Head of caudate nucleus (tissue), 42 donors: ENCODE measurements at places on chromosomes 11 and 22.

- DNase-seq, result no peak
These were observed 18.0 kb upstream of the TMEM218 start for GRCh38 chr11:125129316-125129993.

DNA sequence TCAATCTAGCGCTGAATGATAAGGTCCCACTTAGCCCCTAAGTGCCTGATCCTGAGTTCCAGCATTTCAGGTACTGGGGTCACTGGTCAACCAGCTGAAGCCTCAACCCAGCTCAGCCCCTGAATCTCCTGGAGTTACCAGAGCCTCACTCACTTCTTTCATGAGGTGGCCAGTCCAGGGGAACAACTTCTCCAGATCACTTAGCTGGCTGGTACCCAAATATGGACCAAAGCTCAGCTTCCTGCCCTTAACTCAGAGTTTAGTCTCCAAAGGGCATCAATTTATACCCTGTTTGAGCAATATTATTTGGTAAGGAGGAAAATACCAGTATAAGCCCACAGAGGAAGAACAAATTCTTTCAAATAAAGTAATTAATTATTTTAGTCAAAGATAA, 105.6 kb downstream of the SLC1A2 start:
- no peak for DNase-seq

DNA sequence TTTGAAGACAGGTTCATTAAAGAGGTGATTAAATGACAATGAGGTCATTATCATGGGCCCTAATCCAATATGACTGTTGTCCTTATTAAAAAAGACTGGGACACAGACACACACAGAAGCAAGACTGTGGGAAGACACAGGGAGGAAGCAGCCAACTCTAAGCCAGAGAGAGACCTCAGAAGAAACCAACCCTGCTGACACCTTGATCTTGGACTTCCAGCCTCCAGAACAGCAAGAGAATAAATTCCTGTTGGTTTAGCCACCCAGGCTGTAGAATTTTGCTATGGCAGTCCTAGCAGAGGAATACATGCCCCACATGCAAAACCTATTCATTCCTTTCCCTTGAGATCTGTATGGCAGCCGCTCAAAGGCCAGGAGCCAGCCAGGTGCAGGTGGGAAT, 35.6 kb upstream of the CACNG2 start:
- DNase-seq, result no peak

DNA sequence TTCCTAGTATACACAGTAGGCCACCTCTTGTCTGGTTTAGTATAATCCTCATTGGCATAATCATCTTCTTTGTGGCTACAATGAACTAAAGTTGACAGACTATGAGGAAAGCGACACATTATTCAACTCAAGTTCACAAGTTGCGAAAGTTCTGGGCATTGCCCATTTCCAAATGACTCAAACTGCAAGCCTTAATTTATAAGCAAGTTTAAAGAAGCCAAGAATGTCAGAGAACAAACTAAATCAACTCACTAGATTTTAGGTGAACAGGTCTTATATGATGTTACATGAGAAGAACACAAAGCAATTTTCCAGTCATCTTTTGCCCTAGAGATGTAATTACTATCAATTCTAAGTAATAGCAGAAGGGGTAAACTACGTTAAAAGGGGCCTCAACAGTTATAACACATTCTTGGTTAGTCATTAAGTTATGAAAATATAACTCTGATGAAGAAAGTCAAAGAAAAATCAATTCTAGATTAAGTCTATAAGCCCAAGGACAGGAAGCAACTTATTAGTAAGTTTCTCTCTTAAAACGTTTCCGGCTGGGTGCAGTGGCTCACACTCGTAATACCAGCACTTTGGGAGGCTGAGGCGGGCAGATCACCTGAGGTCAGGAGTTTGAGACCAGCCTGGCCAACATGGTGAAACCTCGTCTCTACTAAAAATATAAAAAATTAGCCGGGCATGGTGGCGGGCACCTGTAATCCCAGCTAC, 21.5 kb downstream of the PICALM start:
- no peak for DNase-seq

DNA sequence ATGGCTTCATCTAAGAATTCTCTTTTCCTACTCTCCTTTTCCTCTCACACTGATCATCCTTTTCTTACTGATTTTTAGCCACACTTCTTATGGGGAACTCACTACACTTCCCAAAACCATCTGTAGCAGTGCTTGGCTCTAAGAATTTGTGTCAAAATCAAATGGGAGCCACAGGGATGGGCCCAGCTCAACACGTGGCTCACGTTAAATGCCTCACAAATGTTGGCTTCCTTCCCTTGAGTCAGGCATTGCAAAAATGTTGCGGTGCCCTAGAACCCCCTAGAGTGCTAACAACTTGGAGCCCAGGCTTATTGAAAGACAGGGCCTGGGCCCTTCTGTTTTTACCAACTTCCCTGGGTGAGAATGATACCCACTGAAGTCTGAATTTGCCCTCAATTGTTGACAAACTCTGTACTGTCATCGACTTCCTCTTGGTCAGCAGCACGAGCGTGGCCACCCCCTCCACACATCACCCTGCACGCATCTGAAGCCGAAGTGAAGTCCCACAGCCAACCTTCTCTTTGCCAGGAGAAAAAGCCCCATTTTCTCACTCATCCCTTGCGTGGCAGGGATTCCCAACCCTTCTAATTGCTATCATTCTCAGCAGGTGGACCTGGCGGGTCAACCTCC, 69.7 kb downstream of the ELFN2 start:
- DNase-seq, result no peak

DNA sequence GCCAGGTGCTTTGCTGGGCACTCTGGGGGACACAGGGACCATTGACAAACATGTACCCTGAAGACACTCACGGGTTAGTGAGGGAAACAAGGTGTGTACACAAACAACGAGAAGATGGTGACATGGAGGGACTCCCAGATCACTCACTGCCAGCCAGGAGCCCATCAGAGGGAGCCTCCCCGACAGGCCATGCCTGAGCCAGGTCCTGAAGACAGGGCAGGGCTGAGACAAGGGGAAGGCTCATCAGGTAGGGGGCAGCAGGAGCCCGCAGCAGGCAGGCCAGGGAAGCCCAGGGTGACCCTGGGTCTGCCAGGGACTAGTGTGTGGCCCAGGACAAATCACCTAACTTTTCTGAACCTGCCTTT, 127.9 kb downstream of the BUD13 start:
- no peak for DNase-seq

DNA sequence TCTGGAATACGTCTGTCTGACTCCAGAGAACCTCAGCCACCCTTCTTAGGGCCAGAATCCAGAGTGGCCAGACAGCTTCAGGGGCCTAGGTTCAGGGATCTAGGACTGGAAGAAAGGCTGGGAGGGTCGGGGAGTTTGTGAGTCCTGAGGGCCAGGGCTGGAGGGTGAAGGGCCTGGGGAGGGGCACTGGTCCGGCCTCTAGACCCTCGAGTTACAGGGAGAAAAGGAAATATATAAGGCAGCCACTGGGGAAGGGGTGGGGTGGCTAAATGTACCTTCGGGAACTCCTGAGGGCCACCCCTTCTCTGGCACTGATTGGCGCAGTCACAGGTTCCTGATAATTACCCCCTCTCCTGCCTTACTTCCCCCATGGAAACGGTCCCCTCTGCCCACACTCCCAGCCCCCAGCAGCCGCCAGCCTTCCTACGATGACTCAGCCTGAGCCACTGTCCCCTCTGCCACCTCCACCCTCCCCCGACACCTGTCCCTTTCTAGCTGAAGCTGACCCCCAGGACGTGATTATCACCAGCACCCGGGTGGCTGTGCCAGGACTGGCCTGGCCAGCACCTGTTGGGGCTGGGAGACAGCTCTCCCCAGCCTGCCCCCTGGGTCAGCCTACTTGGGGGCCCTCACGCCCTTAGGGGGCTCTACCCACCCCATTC, 26.4 kb downstream of the MB start:
- DNase-seq, result no peak

DNA sequence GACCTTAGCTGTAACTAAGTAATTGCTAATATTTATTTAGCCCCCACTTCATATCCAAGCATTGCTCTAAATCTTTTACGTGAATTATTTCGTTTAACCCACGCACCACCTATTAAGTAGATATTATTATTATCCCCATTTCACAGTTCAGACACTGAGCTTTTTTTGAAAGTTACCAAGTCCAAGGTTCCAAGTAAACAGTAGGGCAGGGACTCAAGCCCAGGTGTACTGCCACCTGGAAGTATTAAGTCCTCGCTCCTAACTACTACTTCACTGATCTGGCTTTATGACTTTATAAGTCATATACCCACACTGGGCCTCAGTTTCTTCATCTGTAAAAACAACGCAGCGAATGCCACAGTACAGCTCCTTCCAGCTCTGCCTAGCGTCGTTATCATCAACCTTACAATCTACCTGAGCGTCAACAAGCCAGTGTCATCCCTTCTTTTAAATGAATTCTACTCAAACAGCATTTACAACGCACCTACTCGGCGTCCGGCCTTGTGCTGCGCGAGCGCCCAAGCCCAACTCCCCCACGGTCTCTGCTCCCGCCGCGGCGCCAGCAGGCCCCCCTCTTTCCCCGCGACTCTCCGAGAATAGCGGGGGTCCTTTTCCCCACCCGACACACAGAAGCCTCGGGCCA, 624 bp downstream of the TMEM41B start:
- no peak for DNase-seq

GRCh38 chr11:44028401-44028800, 19.4 kb upstream of the ACCSL start:
- DNase-seq, result no peak

DNA sequence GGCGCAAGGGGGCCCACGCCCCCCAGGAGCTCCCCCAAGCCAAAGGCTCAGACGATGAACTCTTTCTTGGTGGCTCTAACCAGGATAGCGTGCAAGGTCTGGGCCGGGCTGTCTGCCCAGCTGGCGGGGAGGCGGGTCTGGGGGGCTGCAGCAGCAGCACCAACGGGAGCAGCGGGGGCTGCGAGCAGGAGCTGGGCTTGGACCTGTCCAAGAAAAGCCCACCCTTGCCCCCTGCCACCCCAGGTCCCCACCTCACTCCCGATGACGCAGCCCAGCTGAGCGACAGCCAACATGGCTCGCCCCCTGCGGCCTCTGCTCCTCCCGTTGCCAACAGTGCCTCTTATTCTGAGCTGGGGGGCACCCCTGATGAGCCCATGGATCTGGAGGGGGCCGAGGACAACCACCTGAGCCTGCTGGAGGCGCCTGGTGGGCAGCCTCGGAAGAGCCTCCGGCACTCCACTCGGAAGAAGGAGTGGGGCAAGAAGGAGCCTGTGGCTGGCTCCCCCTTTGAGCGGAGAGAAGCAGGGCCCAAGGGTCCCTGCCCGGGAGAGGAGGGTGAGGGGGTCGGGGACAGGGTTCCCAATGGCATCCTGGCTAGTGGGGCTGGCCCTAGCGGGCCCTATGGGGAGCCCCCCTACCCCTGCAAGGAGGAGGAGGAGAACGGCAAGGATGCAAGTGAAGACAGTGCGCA, 21.6 kb upstream of the TMEM191C start:
- DNase-seq, result no peak

- DNase-seq, result no peak
These were observed 12.5 kb upstream of the APOL5 start for GRCh38 chr22:35705141-35705540.

DNA sequence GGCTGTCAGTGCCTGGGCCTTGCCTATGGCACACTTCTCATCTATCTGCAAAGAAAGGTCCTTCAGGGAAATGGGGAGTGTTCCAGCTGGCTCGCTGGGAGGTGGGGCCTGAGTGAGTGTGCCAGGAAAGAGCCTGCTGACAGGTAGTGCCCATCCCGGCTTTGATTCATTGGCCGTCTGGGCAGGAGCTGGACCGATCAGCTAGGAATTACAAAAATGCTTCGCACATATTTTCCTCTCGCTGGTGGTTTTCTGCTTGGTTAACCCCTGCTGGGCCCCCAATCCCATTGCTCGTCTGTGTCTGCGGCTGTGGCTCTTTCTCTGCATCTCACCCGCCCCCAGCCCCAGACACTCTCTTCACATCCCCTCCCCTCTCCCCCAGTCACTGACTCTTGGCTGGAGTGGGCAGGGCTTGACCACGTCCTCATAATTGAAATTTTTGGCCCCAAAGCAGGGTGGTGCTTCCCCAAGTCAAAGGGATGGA, 10.8 kb downstream of the LIF start:
- DNase-seq, result no peak
